Activated T-helper 1 cell treated with Interleukin-2 at 50 U/mL for 16 hours (primary cell): ENCODE measurements at places on chromosomes 12 and 14.

- DNase-seq = no peak
Observed at GRCh38 chr14:103770902-103771301, 55.3 kb downstream of the ZFYVE21 start.

GRCh38 chr12:11981121-11981733 is 89.5 kb upstream of the BCL2L14 start:
- DNase-seq = peak; percentile 9

DNA sequence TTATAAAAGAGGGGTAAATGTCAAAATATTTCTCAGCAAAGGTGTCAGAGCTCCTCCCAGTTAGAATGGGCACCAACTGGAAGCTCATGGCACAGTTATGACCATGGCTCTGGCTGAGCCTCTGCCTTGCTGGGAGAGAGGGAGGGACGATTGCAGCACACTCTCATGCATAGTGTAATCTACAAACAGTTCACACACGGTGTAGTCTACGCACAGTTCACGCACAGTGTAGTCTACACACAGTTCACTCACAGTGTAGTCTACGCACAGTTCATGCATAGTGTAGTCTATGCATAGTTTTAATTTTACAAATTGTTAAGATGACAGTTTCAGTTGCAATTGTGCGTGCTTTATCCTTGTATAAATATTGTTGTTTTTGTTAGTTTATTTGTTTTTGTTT is 1474.6 kb upstream of the TMEM132C start:
- DNase-seq = no peak

DNA sequence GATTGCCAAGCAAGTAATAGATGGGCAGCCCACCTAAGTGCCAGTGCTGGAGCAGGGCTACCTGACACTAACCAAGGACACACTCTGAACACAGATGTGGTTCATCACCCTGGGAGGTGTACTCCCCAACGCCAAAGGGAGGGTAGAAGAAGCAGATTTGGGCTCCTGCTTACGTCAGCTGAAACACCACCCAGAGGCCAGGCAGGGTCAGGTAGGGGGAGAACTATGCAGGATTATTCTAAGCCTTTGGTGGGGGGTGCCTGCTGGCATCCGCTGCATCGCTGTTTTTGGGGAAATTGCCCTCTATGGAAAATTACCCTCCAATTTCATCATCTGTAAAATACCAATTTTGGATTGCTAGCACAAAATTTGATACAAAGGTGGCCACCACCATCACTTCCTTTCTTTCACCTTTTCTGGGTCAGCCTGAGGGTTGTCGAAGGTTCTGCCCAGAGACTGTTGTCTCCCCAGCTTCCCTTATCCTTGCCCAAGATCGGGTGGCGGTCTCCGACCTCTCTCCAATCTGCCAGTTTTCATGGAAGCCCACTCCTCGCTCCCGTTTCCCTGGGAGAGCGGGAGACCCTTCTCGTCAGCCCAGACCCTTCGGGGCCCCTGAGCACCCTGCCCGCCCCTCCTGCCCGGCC is 535 bp downstream of the BIN2 start:
- peak; percentile 37 for DNase-seq
